ENCODE measurements at places on chromosomes 3 and 15.

DNA sequence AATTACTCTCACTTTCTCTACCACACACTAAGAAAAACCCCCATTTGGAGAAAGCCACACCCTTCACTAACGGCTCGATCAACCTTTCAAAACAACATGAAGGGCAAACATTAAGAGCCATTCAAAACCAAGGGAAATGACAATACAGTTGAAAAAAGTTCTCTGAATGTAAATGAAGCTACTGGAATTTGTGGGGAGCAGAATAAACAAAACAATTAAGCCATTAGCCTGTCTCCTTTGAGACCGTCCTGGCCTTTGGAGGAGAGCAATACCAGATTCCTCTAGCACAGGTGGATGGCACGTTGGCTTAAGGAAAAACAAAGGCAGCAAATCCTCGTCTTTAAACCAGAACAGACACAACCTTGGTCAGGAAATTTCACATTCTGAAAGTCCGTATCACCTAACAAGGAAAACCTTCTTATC lies 18.7 kb downstream of the MYO1E start:
- no peak for DNase-seq

GRCh38 chr15:67865331-67865730 lies 25.5 kb upstream of the RNU6-1 start:
- no peak for DNase-seq

GRCh38 chr3:138394686-138395085 lies 39.7 kb upstream of the ESYT3 start:
- no peak for DNase-seq

DNA sequence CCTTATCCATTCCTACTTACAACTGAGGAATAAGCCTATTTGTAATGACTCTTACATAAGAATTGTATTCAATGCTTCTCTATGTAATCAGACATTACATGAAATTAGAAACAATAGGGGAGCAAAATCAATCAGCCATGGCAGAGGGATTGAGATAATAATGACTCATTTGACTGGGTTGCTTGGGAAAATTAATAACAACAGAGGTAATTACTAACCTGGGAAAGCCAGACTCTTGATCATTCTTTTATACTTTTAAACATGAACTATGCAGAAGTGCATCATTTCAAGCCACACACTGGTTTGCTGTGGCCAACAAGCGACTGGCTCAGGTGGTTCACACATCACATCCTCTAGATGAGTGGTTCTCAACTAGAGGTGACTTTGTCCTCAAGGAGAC lies 126.3 kb upstream of the CRBN start:
- DNase-seq: no peak

- no peak for DNase-seq
Observed at GRCh38 chr15:78216276-78217104, 17.9 kb downstream of the ACSBG1 start.

- no peak for DNase-seq
Observed at GRCh38 chr3:13638927-13639326, 90.0 kb downstream of the FBLN2 start.

DNA sequence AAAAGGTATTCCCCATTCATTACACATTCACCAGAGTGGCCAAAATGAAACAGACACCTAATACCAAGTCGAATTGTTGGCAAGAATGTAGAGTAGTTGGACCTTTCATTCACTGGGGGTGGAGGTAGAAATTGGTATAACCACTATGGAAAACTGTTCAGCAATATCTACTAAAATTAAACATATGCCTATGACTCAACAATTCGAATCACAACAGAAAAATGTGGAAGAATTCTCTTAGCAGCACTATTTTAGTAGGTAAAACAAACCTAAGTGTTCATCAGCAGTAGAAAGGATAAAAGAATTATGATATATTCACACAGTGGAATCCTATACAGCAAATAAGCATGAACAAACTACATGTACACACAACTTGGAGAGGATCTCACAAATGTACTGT lies 30.6 kb downstream of the POLG start:
- no peak for DNase-seq

GRCh38 chr3:112372396-112372795 lies 39.4 kb downstream of the CD200 start:
- no peak for DNase-seq

DNA sequence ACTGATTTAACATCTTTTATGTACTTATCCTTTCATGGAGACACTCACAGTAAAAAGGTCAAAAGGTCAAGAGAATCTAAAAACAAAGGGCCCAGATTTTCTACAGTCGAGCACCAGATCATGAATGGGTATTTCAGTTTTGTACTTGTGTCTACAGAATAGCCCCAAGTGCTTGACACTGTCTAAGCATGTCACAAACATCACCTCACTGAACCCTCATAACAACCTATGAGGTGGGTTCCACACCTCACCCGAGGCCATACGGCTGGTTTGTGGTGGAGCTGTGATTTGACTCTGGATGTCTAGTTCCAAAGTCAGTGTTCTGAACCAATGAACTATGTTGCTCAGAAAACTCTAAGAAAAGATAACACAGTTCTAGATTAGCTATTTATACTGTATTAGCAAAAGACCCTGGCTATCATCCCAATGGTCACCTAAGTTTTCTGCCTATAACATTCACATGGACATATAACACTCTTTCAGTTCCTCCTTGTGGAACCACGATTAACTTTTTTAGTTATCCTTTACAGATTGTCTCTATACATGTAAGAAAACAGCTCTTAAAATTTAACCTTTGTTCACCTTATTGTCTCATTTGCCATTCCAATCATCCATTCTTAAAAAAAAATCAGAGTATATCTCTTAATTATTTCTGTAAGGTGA lies 25.5 kb downstream of the TM6SF1 start:
- no peak for DNase-seq

- peak; percentile 46 for DNase-seq
Observed at GRCh38 chr3:141485641-141486495, 959 bp upstream of the RASA2 start.

DNA sequence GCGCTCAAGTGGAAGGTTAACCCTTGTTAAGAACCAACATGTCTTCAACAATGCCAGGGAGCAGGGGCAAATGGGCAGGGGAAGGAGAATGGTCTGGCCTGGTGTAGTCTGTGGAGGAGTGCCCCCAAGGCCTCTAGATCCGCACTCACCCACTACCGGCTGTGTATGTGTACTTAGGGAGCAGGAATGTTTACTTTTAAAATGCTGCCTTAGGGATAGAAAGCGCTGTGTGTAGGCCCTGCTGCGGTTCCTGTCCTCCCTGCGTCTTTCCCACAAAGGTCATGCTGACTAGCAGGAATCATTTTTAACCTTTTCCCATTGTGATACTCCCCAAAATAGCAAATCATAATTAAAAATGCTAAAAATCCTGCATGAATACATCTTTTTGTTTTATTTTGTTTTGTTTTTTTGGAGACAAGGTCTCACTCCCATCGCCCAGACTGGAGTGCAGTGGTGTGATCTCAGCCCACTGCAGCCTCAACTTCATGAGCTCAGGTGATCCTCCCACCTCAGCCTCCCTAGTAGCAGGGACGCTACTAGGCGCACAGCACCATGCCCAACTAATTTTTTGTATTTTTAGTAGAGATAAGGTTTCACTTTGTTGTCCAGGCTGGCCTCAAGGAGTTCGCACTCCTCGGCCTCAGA lies 35.9 kb upstream of the CEMIP start:
- DNase-seq: no peak

DNA sequence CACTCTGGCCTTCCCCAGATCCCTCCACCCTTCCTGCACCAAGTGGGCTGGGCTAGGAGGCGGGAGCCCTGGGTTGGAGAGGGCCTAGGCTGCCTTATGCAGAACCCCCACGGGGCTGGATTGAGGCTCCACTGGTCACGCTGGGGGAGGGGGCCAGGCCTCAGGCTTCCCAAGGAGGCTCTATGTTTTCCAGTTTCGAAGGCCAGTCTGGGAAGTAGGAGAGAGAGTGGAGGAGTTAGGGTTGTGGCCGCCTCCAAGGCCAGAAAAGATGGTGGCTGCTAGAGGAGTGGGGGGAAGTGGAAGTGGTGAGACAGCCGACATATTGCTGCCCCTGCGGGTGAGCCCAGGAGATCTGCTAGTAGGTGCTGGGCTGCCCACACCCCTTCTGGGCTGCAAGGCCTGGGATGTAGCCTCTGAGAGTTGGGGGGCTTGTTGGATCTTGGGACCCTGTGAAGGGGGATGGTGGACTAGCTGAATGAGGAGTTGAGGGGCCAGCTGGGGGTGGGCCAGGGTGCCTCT lies 1.2 kb downstream of the GNAI2 start:
- peak; percentile 55 for DNase-seq

DNA sequence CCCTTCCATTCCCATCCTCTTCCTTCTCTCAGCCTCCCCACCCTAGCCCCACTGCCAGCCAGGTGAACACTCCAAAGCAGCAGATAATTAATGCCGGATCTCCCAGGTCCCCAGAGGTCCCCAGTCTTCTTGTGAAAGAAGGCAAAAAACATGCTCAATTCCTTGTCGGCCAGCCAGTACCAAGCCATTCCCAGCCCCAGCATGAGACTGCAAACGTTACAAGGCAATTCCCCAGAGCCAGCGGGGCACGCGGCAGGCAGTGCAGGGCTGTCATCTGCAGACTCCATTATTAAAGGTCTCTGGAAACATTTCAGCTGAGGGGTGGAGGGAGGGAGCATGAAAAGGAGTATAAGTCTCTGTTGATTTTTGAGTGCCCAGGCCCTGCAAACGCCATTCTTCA lies 117.8 kb downstream of the XXYLT1 start:
- DNase-seq: no peak

- no peak for DNase-seq
Observed at GRCh38 chr3:45590822-45591546, 3.6 kb upstream of the LIMD1 start.

GRCh38 chr3:197028728-197029510 lies 698 bp downstream of the MELTF start:
- peak; percentile 28 for DNase-seq

- DNase-seq: no peak
Observed at GRCh38 chr3:178146406-178146831, 389.8 kb upstream of the KCNMB2 start.

DNA sequence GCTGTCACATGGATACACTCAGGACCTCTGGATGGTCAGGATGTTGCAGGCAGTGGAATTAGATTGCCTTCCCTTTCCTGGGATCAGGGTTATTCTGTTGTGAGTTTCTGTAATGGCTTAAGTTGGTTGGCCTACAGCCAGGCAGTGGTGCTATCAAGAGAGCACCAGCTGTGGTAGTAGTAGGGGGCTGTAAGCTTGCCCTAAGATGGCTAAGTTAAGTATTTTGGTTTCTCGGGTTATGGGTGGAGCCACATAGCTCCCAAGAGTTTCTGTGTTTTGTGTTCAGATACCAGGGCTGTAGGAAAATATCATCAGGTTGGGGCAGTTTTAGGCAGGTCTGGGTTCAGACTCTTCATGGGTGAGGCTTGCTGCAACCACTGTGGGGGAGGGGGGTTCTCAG lies 59.6 kb downstream of the LEKR1 start:
- no peak for DNase-seq

- DNase-seq: no peak
Observed at GRCh38 chr3:70974747-70975146, 608.8 kb downstream of the FOXP1 start.

- no peak for DNase-seq
Observed at GRCh38 chr3:107555359-107555758, 32.6 kb downstream of the BBX start.

DNA sequence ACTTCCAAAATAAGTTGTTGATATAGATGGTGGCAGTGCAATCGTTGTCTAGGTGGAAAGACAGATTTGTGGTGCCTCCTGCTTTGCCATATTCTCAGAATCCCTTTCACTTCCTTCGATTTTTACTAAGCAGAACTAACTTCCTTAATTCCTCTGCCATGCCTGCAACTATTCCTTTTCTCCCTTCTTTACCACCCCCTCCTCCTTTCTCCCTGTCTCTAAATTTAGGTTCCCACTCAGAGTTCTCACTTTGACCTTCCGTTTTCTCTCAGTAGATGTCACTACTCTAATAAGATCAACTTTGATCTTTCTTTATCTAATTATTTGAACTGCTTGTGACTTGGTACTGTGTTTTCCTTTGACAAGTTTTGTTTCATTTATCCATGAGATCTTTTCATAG lies 351.2 kb downstream of the LPP start:
- no peak for DNase-seq

- DNase-seq: no peak
Observed at GRCh38 chr3:14179114-14179465, 473 bp downstream of the LSM3 start.

DNA sequence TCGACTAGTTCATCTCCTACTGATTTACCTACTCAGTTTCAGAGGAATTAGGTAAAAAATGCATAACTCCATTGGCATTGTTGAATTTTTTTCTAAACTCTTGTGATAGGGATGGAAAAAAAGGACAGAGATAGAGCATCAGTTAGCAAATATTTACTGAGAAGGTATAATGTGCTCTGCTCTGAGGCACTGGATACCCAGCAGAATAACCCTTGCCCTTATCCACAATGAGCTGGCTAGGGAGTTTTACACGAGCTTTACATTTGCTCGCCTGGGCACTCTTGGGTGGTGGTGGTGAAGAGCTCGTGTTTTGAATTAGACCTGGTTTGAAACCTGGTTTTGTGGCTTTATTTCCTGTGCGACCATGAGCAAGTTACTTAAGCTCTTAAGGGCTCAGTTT lies 149.6 kb downstream of the RORA start:
- DNase-seq: no peak

- no peak for DNase-seq
Observed at GRCh38 chr3:184593220-184593927, 31.8 kb downstream of the EPHB3 start.

GRCh38 chr15:52002351-52002750 lies 16.7 kb upstream of the MAPK6 start:
- no peak for DNase-seq

GRCh38 chr15:71096676-71097075 lies 18.6 kb upstream of the THSD4 start:
- DNase-seq: no peak

DNA sequence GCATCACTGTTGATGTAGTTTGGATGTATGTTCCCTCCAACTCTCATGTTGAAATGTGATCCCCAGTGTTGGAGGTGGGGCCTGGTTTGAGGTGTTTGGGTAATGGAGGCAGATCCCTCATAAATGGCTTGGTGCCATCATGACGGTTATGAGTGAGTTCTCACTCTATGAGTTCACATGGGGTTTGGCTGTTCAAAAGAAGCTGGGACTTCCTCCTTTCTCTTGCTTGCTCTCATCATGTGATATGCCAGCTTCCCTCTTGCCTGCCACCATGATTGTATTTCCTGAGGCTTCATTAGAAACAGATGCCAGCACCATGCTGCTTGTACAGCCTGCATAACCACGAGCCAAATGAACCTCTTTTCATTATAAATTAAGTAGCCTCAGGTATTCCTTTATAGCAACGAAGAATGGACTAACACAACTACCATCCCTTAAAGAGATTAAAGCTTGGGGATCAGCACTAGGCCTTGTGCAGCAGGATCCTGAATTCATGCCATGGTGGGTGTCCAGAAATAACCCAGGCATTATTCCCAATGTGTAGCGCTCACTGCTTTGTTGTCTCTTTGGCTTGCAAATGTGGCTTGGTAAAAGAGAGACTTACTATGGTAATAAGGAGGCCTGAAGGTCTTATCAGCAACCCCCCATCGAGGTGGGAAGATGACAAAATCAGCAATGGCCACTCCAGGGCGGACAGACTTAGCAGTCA lies 41.9 kb downstream of the NDUFB4 start:
- DNase-seq: no peak
